ENCODE measurements at places on chromosomes 11 and 22.

GRCh38 chr11:13760115-13760514 lies 91.6 kb downstream of the FAR1 start:
- DNase-seq: no peak

GRCh38 chr11:106989078-106989455 lies 29.2 kb downstream of the GUCY1A2 start:
- no peak for DNase-seq

DNA sequence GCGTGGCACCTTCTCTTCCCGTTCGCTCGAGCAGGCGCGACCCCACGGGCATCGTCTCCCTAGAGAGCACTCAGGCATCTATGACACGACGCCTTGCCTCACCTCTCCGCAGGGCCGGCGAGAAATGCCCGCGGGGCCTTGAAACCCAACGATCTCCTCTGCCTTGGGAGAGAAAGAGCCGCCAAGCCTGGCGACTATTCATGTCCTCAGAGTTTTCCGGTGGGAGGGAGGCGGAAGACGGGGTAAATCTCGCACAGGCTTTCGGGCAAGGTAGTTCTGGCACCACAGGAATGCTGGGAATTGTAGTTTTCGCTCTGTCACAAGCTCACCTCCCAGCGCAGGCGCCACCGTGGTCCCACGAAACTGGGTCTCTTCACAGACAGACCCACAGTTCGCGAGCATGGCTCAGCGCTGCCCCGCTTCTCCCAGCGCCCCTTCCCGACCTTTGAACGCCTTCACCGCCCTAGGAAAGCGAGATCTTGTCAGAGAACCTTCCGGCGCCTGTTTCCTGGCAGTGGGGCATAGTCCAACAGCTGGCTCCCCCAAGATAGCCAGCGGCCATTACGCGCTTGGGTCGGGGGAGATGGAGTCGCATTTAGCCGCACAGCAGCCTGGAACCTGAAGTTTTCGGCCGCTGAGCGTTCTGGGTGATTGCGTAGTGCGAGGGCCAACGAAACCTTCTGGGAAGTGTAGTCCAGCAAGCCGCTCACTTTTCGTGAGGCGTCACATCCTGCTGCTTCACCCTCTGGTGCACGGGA lies at the start of gene CCDC90B:
CCDC90B (minus strand) TSS at position 597 of the 758 bp plus-strand sequence; CDS start at position 202, 395 bp downstream.
- DNase-seq: peak; percentile 84

- DNase-seq: no peak
Measured at GRCh38 chr22:38266120-38266519, 6.7 kb downstream of the TMEM184B start.

DNA sequence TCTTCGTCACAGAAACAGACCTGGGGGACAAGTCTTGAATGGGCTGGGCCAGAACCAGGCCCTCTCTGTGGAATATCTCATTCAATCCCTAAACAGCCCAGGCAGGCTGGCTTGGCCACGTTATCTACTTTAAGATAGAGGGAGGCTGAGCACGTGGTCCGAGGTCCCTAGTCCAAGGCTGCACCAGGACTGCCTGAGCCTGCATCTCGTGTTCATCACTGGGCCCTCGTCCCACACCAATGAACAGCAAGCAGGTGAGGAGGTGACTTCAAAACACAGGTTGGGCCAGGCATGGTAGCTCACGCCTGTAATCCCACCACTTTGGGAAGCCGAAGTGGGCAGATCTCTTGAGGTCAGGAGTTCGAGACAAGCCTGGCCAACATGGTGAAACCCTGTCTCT lies 20.3 kb upstream of the FGF3 start:
- no peak for DNase-seq

- DNase-seq: no peak
Measured at GRCh38 chr22:19815823-19816290, 38.8 kb downstream of the GNB1L start.

- DNase-seq: no peak
Measured at GRCh38 chr11:17386331-17387084, 2.0 kb downstream of the KCNJ11 start.

DNA sequence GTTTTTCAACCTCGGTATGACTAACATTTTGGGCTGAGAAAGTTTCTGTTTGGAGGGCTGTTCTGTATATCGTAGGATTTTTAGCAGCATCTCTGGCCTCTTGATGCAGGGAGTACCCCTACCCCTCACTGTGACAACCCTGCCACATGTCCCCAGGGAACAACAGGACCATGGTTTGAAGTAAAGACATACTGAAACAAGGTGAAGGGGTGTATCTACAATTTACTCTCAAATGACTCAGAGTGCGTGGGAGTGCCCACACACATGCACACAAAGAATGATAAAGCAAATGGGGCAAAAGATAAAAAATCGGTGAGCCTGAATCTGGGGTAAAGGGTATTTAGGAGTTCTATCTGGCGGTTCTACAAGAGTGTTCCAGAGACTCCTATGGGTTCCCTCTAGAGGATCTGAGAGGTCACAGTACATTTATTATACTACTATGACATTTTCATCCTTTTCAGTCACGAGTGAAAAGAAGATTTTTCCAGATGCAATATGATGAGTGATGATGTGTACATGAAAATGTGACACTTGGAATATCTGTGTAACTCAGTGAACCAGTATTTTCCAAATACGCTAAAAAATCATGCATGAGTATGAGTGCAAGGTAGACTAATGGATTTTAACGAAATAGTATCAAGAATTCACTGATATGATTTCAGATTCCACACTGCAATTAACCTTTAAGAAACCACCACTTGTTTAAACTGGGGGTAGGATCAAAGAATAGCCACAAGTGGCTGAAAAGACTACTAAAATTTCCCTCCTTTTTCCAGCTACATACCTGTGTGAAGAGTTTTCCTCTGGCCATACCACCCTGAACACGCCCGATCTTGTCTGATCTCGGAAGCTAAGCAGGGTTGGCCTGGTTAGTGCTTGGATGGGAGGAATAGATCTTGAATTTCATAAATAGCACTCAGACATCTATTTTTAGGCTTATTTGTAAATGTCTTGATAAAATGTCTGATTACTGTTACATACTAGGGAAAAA lies 56.3 kb upstream of the YPEL1 start:
- peak; percentile 42 for DNase-seq

GRCh38 chr22:19880786-19881569 lies 26.3 kb upstream of the GNB1L start:
- no peak for DNase-seq

DNA sequence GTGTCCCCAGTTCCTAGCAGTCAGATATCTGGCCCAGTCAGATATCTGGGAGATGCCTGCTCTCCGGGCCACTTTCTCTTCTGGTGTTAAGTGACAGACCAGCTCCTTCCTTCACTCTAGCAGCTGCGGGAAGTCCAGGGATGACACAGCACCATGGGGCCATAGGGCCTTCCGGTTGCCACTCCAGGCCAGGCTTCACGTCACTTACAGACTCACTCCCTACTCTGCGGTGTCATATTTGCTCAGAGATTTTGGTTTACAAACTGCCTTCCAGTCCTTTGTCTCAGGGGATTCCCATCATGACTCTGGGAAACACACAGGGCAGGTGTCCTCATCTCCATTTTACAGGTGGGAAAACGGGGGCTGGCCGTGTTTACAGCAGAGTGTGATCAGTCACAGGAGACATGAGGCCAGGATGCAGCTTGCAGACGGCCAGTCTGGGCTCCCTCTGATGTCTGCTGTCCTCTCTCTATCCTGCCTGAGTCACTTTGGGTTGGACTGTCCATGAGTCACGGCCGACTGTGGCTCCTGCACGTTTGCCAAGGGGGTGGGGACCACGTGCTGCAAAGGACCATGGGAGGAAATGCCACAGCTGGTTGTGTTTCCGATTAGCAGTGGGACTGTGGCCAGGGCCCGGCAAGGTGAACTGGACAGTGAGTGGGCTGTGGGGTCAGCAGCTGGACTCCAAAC lies 8.2 kb upstream of the TBC1D22A start:
- DNase-seq: no peak

GRCh38 chr11:1106387-1106786 lies 31.7 kb downstream of the MUC2 start:
- DNase-seq: no peak

DNA sequence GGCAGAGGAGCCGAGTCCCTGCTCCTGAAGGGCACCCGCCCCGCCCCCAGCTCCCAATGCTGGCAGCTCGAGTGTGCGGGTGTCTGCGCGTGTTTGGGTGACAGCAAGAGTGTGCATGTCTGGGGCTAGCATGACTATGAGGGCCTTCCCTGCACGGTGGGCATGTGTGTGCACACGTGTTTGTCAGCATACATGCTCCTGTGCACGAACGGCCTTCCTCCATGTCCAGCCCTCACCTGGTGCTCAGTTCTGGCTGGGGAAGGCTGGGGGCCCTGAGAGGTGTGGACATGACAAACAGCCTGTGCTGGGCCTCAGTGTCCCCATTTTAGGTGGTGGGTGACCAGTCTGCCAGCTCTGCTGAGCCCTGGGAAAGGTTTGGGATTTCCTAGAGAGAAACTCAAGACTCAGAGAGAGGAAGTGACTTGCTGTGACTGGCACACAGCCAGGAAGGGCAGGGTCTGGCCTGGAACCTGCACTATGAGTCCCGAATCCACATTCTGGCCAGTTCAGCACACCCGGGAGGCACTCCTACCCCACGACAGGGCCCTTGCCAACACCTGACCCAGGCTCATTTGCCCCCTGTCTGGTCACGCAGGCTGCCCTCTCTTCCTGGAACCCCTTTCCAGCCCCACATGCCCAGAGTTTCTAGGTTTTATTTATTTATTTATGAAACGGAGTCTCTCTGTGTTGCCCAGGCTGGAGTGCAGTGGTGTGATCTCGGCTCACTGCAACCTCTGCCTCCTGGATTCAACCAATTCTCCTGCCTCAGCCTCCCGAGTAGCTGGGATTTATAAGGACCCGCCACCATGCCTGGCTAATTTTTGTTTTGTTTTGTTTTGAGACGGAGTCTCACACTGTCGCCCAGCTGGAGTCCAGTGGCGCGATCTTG lies 3.3 kb upstream of the SHISA8 start:
- no peak for DNase-seq

DNA sequence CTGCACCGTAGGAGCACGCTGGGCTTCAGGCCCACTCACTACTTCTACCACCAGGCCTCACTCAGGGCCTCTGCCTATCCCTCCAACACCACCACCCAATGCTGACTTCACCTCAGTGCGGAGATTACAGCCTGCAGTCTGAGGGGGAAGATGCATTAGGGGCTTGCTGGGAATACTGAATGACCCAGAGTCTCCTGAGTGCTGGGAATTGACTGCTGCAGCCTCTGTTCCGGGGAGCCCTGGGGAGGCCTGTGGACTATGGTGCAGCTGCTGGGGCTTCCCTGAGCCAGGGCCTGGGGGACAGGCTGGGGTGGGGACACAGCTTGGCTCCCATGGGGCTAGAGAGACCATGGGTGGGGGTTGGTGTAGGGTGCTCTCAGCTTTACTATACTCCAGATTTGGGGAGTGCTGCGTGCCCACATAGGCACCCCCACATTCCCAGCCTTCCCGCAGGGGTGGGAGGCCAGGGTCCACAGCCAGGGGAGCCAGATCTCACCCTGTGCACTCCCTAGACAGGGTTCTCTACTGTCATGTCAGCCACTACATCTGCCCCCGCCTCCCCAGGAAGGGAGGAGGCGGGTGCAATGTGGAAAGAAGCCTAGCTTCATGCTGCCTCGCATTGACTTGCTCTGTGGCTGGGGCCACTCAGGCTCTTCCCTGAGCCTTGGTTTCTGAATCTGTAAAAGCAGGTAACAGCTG lies 44.4 kb downstream of the GDPD5 start:
- no peak for DNase-seq

- DNase-seq: no peak
Measured at GRCh38 chr11:68115285-68115684, 5.9 kb downstream of the CHKA start.

GRCh38 chr22:20244691-20245576 lies 23.2 kb downstream of the RTN4R start:
- no peak for DNase-seq

GRCh38 chr11:92782806-92783205 lies 186.6 kb upstream of the MTNR1B start:
- no peak for DNase-seq

GRCh38 chr11:61173456-61173855 lies 12.2 kb upstream of the VPS37C start:
- DNase-seq: no peak
